H7 (cell line): ENCODE measurements at places on chromosomes 12 and 14.
A peak's percentile ranks its signal among the peaks of the same experiment; 100 is the strongest.

- no peak for DNase-seq
Observed at GRCh38 chr14:106268013-106268727, 741.8 kb downstream of the TMEM121 start.

GRCh38 chr14:69643430-69644200 is 32.2 kb downstream of the SUSD6 start:
- no peak for DNase-seq

- no peak for DNase-seq
Observed at GRCh38 chr14:69648480-69649451, 37.4 kb downstream of the SUSD6 start.

DNA sequence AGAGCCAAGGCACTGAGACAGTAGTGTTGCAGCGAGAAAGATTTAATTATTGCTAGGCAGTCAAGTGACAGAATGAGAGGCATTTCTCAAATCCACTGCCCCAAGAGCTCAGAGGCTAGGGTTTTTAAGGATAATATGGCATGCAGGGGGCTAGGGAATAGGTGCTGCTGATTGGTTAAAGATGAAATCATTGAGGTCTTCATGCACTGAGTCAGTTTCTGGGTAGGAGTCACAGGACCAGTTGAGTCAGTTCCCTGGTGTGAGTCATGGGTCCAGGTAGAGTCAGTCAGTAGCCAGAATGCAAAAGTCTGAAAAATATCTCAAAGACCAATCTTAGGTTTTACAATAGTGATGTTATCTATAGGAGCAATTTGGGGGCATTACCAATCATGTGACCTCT is 323.8 kb downstream of the RGS6 start:
- DNase-seq: no peak

GRCh38 chr12:74043343-74043742 is 494.3 kb upstream of the ATXN7L3B start:
- no peak for DNase-seq

DNA sequence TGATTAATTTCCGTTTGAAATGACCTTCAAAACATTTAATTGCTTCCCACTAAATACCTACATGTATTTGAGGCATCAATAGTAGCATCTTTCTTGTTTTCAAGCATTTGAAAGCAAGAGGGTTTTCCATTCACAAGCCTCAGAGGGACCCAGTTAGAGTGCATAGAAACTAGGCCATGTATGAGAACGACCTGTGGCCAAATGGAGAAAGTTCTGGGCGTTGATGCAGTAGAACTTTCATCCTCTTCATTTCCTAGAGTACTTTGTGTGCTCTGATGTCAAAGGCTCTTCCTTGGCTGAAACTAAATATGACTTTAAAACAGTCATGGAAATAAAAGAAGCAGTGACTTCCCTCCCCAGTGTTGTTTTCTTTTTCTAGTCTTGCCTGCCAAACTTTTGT is 944 bp upstream of the DHRS7 start:
- no peak for DNase-seq

- DNase-seq: no peak
Observed at GRCh38 chr12:39102474-39103209, 197.3 kb upstream of the CPNE8 start.

GRCh38 chr14:21042918-21043317 is 756 bp downstream of the RNASE7 start:
- no peak for DNase-seq

- DNase-seq: peak; percentile 7
Observed at GRCh38 chr12:104749545-104749944, 208.5 kb downstream of the SLC41A2 start.

- DNase-seq: no peak
Observed at GRCh38 chr14:89283327-89284060, 133.5 kb downstream of the FOXN3 start.

- no peak for DNase-seq
Observed at GRCh38 chr12:30506411-30506810, 189.3 kb downstream of the IPO8 start.

GRCh38 chr12:96425951-96426350 is 25.7 kb upstream of the CDK17 start:
- no peak for DNase-seq

DNA sequence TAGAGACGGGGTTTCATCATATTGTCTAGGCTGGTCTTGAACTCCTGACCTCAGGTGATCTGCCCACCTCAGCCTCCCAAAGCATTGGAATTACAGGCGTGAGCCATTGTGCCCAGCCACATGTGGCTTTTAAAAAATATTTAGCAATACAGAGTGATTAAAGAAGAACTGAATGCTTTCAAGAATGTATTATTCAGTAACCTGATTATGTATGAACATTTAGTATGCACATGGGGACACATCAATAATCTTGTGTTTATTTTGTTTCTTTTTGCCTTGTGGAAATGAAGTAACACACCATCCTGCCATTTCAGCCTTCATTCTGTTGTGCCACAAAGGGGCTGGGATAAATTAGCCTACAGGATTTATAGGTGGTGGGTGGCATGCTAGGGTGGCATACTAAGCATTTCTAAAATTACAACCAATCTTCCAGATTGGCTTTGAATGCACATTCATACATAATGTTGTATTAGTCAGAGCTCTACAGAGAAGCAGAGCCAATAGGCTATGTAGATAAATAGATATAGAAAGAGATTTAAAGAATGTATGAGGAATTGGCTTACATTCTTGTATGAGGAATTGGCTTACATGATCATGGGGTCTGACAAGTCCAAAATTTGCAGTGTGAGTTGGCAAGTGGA is 25.5 kb upstream of the TXNRD1 start:
- DNase-seq: no peak

GRCh38 chr12:101855364-101855884 is 22.0 kb upstream of the DRAM1 start:
- DNase-seq: no peak

- DNase-seq: no peak
Observed at GRCh38 chr14:34081576-34082136, 130.8 kb upstream of the EGLN3 start.

DNA sequence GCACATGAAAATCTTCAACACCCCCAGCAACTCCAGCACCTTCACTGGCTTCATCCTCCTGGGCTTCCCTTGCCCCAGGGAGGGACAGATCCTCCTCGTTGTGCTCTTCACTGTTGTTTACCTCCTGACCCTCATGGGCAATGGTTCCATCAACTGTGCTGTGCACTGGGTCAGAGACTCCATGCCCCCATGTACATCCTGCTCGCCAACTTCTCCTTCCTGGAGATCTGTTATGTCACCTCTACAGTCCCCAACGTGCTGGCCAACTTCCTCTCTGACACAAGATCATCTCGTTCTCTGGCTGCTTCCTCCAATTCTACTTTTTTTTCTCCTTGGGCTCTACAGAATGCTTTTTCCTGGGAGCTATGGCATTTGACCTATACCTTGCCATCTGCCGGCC is 11.5 kb upstream of the OR11G2 start:
- DNase-seq: no peak

- no peak for DNase-seq
Observed at GRCh38 chr12:57126561-57126960, 1.7 kb upstream of the LRP1 start.

DNA sequence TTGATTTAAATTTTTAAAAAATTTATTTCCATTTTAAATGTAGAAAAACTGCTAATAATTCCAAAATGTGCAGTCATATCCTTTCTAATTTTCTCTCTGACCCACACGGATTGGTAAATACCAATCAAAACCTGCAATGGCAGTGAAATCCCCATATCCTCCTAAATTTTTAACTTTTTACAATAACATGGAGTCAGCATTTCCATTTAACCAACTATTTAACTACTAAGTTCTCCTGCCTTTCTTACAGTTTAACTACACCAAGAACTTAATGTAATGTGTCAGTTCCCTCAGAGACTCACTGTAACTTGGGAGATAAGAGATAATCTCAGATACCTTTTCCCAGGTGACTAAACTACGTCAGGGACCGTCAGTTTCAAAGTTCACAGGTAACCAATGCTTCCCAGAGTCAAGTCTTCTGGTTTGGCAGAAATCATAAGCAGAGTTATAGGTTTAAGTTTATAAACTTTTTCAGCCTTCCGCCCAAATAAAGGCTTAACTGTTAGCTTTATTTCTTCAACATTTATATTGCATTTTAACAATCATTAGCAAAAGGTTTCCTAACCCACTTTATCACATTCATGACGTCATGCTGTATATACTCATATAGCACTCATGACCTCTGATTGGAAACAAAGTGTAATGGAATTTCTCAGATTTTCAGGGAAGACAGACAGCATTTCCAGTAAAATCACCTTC is 7.6 kb downstream of the KRAS start:
- no peak for DNase-seq

GRCh38 chr12:65493913-65494245 is 215.4 kb downstream of the MSRB3 start:
- DNase-seq: no peak

DNA sequence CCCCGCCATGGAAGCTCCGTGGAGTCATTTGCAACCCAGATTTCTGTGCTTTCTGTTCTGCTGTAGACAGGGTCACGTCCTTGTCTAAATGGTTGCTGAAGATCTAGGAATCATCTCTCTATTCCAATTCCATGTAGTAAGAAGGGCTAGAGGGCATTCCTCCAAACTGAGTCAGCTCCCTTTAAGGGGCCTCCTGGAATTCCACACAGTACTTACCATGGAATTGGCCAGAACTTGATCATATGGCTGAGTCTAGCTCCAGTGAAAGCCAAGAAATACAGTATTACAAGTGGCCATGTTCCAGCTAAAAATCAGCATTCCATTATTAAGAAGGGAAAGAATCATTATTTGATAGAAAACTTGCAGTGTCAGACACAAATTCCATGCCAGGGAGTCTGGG is 171.9 kb downstream of the PRKCH start:
- DNase-seq: no peak

DNA sequence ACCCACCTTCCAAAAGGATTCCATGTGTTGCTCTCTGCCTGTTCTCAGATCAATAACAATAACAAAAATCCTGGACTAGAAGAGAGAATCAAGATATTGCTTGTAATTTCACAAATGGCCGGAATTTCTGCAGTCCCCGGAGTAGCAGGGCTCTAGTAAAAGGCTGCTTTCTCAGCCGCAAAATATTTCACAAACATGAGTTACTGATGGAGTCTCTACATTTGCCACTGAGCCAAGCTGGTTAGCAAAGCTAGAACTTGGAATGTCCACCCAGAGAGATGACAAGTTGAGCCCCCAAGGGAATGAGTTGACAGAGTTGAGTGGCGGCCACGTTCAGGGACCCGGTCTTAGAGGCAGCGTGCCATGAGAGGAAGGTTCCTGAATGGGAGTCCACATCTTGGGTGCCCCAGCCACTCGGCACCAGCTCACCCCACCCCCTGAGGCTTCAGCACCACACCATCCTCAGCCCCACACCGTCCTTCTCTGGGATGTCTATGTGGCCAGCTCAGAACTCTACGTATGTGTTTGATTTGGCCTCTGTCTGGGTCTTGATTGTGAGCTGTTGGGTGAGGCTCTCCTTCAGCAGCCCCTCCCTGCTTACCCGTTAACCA is 15.9 kb downstream of the FBLN5 start:
- no peak for DNase-seq

- no peak for DNase-seq
Observed at GRCh38 chr12:57753756-57754337, 1.1 kb upstream of the MARCHF9 start.

- DNase-seq: no peak
Observed at GRCh38 chr12:44259890-44260289, 424.0 kb downstream of the TMEM117 start.

DNA sequence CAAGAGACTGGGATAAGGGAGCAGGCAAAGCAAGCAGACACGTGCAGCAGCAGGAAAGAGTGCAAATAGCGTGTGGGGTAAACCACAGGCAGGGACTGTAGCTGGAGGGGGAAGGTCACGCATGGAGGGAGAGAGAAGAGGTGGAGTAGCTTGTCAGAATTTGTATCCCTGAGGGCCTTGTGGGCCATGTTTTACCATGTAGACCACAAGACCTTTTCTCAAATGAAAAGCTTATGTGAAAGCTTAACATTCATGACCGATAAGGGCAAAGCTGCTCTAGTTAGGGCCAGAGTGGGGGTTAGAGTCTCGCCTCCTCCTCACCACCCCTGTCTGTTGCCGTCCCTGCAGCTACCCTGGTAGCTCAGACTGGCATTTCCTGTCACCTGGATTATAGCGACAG is 152.9 kb upstream of the E2F7 start:
- no peak for DNase-seq

GRCh38 chr14:31000629-31001338 is 24.7 kb upstream of the AP4S1 start:
- no peak for DNase-seq

DNA sequence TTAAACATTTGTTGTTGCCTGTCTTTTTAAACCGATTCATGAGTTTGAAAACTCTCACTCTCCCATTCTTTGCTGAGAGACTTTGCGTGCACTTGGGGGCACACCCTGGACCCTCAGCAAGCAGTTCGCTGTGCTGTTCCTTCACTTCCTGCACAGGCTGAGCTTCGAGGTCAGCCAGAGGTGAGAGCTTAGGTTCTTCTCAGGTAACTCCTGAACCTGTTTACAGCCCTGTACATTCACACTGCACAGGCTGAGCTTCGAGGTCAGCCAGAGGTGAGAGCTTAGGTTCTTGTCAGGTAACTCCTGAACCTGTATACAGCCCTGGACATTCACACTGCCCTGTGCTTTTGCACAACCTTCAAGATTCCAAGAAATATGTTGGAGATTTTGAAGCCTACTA is 9.8 kb upstream of the CLECL1 start:
- no peak for DNase-seq

DNA sequence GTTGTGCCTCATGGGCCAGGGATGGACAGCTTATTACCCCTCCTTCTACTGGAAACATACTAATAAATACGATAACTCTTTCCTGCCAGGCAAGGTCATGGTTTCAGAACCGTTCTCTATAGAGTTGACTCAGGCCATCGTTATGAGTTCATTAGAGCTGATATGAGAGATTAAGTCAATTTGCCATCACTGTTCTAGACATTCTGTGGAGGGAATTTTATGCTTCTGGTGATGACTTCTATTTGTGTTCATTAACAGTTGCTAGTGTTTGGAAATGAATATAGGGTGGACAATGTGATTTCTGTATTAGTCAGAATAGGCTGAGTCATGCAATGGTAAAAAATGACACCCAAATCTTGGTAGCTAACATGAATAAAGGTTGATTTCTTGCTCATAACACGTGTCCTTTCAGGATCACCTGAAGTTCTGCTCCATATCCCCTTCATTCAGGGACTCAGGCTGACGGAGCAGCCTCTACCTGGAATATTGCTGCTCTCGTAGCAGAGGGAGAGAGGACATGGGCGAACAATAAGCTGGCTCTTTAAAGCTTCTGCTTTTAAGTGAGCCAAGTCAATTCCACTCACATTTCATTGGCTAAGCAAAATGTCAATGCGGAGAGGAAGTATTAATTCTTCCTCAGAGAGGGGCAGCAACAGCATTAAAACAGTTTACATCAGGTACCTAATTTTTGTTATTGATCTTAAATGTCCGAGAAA is 18.5 kb upstream of the TBPL2 start:
- DNase-seq: no peak

GRCh38 chr14:68589447-68590200 is 203.2 kb downstream of the ZFP36L1 start:
- DNase-seq: no peak

DNA sequence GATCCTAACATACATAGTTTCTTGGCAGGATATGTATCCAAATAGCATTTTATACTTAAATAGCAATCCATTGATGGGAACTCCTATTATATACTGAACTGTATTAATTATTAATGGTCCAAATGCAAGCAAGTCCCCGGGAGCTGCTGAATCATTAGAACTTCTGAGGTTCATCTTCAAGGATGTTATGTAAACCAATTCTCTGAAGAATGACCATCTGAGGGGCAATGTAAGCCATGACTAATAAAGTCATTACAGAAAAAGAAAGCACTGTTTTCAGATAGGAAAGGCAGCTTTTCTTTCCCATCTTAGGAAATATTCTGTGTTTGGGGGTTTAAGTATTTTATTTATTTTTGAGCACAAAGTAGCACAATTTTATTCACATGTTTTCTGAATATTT is 166.1 kb upstream of the SLC16A7 start:
- DNase-seq: no peak

- no peak for DNase-seq
Observed at GRCh38 chr12:123489580-123489979, 31.6 kb downstream of the SNRNP35 start.
